ENCODE measurements at places on chromosomes 7 and 10. TPM values are rescaled to one million over a fixed set of nuclear protein-coding genes. Genes with fewer than 3 reads are reported as not detected.

Gene TMEM184A
- total RNA-seq = 6.7 TPM

Gene PMPCB
- total RNA-seq = 72.6 TPM

Gene IGFBP3
- total RNA-seq = 190 TPM

Gene CXCL12
- 0.19 TPM for total RNA-seq

Gene CDH23
- total RNA-seq = 3.4 TPM

Gene ACHE
- total RNA-seq = 2.8 TPM
